Activated CD4-positive, alpha-beta T cell treated with anti-CD3 and anti-CD28 coated beads, Interleukin-2, amount 10 ng/mL, durations not matched to agents 7 days and 5 days (primary cell): ENCODE measurements at places on chromosomes 11 and 22.
A peak's percentile ranks its signal among the peaks of the same experiment; 100 is the strongest.

GRCh38 chr11:10600570-10601248 is 32.2 kb upstream of the LYVE1 start:
- H3K4me1 ChIP-seq = peaks cover 13% of the 10 kb centered on the region
- H3K27ac ChIP-seq = no peak overlapping the region
- no peaks in the 10 kb centered on the region for H3K27me3 ChIP-seq

GRCh38 chr11:1937616-1938342 is 9.4 kb upstream of the MRPL23 start:
- H3K4me3 ChIP-seq = no peak overlapping the region
- H3K36me3 ChIP-seq = no peaks in the 10 kb centered on the region
- H3K27me3 ChIP-seq = peaks cover 4% of the 10 kb centered on the region
- peaks cover 4% of the 10 kb centered on the region for H3K4me1 ChIP-seq
- H3K27ac ChIP-seq = no peak overlapping the region
- peak; percentile 5 for DNase-seq

GRCh38 chr11:121437686-121438078 is 14.4 kb upstream of the SORL1 start:
- H3K4me1 ChIP-seq = peaks cover 37% of the 10 kb centered on the region
- H3K27ac ChIP-seq = no peak overlapping the region
- H3K27me3 ChIP-seq = no peaks in the 10 kb centered on the region
- H3K36me3 ChIP-seq = peaks cover 14% of the 10 kb centered on the region

DNA sequence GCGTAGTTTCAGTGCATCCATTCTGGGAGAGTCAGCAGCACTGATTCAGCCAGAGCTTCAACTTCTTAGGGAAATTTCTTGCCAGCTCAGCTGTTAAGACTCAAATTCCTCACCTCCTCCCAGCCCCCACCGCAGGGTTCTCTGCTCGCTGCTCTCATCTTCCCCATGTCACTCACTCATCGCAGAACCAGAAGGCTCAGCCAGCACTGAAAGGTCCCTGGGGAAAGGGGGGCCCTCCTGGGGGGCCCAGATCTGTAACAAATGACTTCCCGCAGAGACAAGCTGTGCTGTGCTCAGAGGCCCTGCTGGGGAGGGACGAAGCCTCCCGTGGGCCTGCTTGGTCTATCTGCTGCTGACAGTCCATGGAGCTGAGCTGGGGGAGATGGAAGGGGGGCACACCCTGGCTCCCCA is 220.6 kb downstream of the NTM start:
- H3K27ac ChIP-seq = no peak overlapping the region
- DNase-seq = no peak
- no peak overlapping the region for H3K4me3 ChIP-seq
- H3K36me3 ChIP-seq = no peaks in the 10 kb centered on the region

- no peaks in the 10 kb centered on the region for H3K36me3 ChIP-seq
- no peak overlapping the region for H3K4me3 ChIP-seq
- H3K4me1 ChIP-seq = no peaks in the 10 kb centered on the region
Measured at GRCh38 chr11:71385091-71385490, 63.1 kb downstream of the DHCR7 start.

- peaks cover 6% of the 10 kb centered on the region for H3K27me3 ChIP-seq
- no peak overlapping the region for H3K27ac ChIP-seq
- no peaks in the 10 kb centered on the region for H3K4me1 ChIP-seq
- no peak overlapping the region for H3K4me3 ChIP-seq
- no peaks in the 10 kb centered on the region for H3K36me3 ChIP-seq
Measured at GRCh38 chr11:112626731-112627130, 334.5 kb upstream of the NCAM1 start.

DNA sequence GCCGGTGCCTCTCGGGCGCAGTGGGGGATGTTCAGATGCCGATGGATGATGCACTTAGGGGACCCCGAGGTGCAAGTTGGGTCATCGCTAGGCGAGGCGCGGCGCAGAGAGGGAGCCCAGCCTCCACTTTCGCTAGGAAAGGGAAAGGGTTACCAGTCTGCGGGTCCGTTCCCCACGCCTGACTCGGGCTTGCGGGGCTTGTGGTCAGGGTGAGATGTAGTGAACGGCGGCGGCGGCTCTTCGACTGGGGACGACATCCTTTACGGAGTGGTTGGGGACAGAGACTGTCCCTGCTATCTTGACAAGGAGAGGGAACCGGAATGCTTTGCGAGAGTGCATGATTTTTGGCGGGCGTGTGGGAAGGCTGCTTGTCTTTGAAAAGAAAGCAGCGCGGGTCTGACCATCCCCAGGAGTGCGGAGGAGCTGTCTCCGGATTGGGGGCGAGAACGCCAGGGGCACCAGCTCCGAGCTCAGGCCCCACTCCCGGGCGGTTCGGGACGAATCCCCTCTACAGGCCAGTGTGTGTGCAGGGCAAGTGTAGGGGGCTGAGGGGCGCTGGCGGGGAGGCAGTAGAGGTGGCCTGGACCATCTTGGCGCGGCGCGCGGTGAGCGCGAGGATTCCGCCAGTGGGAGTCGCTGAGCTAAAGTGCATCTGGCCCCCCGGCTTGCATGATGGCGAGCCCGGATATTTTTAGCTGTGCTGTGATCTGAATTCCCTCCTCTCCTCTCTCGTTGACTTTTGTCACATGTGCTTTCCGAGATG is 1.1 kb downstream of the FAT3 start:
- H3K36me3 ChIP-seq = no peaks in the 10 kb centered on the region
- peaks cover 57% of the 10 kb centered on the region for H3K27me3 ChIP-seq
- no peak overlapping the region for H3K4me3 ChIP-seq
- H3K4me1 ChIP-seq = no peaks in the 10 kb centered on the region

DNA sequence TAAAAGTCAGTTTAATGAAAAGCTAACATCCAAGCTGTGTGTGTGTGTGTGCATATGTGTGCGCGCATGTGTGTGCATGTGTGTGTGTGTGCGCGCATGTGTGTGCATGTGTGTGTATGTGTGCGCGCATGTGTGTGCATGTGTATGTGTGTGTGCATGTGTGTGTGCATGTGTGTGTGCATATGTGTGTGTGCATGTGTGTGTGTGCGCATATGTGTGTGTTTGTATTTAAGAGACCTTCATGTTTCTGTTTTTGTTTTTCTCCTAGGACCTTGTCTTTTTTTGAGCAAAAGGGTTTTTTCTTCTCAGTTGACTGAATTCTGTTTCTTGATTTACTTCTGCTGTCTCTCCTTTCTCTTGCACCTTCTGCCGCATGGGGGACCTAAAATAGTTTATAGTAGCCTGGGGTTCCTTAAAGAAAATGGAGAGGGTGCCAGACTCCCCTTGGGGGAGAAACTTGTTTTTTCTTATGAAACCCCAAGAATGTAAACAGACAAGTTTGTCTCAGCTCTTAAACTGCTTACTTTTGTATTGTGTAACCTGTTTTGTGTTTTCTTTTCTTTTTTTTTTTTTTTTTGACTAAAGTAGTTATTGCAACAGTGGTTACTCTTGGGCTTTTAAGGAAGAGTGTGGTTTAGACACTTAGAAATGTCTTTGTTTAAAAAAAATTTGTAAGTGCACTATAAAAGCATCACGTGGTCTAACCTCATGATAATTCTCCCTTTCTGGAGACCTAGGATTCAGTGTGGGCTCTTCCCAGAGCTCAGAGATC is 53.0 kb downstream of the OSBPL5 start:
- H3K4me3 ChIP-seq = no peak overlapping the region
- peaks cover 10% of the 10 kb centered on the region for H3K36me3 ChIP-seq
- DNase-seq = no peak
- no peak overlapping the region for H3K27ac ChIP-seq
- H3K27me3 ChIP-seq = no peaks in the 10 kb centered on the region
- no peaks in the 10 kb centered on the region for H3K4me1 ChIP-seq

- no peak overlapping the region for H3K27ac ChIP-seq
- no peak overlapping the region for H3K4me3 ChIP-seq
- no peaks in the 10 kb centered on the region for H3K36me3 ChIP-seq
- no peaks in the 10 kb centered on the region for H3K4me1 ChIP-seq
Measured at GRCh38 chr11:87431392-87431791, 393.7 kb downstream of the TMEM135 start.

GRCh38 chr11:32259641-32260081 is 168.8 kb downstream of the RCN1 start:
- DNase-seq = no peak
- no peaks in the 10 kb centered on the region for H3K4me1 ChIP-seq
- H3K27ac ChIP-seq = no peak overlapping the region
- H3K36me3 ChIP-seq = no peaks in the 10 kb centered on the region
- H3K4me3 ChIP-seq = no peak overlapping the region

GRCh38 chr11:2530855-2531200 is 86.0 kb downstream of the KCNQ1 start:
- H3K4me1 ChIP-seq = peaks cover 41% of the 10 kb centered on the region
- H3K27me3 ChIP-seq = no peaks in the 10 kb centered on the region
- DNase-seq = no peak
- no peak overlapping the region for H3K4me3 ChIP-seq
- H3K27ac ChIP-seq = no peak overlapping the region

DNA sequence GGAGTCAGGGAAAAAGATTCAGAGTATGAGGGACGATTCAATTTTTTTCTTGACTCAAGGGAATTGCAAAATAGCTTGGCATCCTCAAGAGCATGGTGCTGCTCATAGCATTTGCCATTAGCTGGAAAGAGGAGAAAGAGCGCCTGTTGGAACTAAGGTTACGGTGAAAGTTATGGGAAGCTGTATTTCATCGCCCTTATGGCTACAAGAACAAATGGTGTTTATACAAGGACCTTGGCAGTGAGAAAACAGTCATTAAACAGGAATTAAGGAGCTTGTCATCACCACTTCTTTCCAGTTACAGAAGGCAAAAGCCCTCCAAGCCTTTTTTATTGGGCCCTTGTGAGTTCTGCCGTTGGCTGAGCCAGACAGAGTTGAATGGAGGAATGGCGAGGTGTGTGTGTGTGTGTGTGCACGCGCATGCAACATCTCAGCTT is 74.2 kb downstream of the ALX4 start:
- H3K4me3 ChIP-seq = no peak overlapping the region
- no peak for DNase-seq
- peaks cover 12% of the 10 kb centered on the region for H3K36me3 ChIP-seq
- no peaks in the 10 kb centered on the region for H3K27me3 ChIP-seq
- H3K27ac ChIP-seq = no peak overlapping the region

DNA sequence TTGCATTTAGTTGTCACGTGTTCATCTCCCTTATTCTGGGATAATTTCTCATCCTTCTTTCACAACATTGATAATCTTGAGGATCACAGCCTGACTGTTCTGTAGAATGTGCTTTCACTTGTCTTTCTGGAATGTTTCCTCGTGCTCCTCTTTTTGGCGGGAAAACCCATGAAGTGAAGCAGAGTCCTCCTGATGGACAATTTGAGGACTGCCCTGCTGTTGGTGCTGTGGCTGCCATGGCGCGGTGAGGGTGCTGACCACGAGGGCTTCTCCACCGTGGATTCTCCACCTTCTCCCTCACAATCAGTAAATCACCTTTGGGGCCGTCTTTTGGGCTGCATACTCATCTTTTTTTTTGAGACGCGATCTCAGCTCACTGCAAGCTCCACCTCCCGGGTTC is 946.9 kb downstream of the BRD1 start:
- H3K4me1 ChIP-seq = no peaks in the 10 kb centered on the region
- peaks cover 3% of the 10 kb centered on the region for H3K27me3 ChIP-seq
- no peak overlapping the region for H3K27ac ChIP-seq
- no peak for DNase-seq
- no peaks in the 10 kb centered on the region for H3K36me3 ChIP-seq

DNA sequence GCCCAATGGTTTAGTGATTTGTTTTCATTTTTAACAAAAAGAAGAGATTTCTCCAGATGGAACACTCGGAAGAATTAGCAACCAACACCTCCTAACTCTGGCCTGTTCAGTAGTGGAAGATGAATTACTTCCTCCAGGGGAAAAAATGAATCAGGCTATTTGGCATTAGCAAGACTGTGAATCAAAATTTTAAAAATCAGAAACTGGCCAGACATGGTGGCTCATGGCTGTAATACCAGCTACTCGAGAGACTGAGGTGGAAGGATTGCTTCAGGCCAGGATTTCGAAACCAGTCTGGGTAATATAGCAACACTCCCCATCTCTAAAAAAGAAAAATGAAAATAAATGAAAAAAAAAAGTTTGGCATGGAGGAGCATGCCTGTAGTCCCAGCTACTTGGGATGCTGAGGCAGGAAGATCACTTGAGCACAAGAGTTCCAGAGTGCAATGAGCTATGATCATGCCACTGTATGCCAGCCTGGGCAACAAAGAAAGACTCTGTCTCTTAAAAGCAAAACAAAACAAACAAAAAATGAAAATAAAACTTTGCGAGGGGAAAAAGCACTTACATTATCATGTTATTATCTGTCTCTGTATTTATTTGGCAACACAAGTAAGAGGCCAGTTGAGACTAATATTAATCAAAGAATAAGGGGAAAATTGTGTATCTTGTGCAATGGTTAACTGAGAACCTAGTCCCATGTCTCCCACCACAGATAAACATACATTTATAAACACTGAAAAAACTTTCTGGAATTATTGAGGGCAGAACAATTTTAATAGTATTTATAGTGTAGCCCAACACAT is 796.3 kb upstream of the ANO3 start:
- no peak for DNase-seq
- no peaks in the 10 kb centered on the region for H3K27me3 ChIP-seq
- H3K4me1 ChIP-seq = no peaks in the 10 kb centered on the region

GRCh38 chr22:28043266-28043665 is 124.2 kb upstream of the PITPNB start:
- no peak overlapping the region for H3K27ac ChIP-seq
- peaks cover 5% of the 10 kb centered on the region for H3K27me3 ChIP-seq
- no peak overlapping the region for H3K4me3 ChIP-seq
- no peak for DNase-seq

GRCh38 chr22:47069270-47069669 is 306.8 kb downstream of the TBC1D22A start:
- no peak for DNase-seq
- no peaks in the 10 kb centered on the region for H3K27me3 ChIP-seq
- H3K36me3 ChIP-seq = peaks cover 14% of the 10 kb centered on the region

GRCh38 chr11:27255447-27255828 is 107.6 kb downstream of the CCDC34 start:
- H3K4me1 ChIP-seq = no peaks in the 10 kb centered on the region
- H3K27me3 ChIP-seq = peaks cover 6% of the 10 kb centered on the region
- H3K36me3 ChIP-seq = no peaks in the 10 kb centered on the region
- no peak overlapping the region for H3K27ac ChIP-seq
- DNase-seq = no peak

DNA sequence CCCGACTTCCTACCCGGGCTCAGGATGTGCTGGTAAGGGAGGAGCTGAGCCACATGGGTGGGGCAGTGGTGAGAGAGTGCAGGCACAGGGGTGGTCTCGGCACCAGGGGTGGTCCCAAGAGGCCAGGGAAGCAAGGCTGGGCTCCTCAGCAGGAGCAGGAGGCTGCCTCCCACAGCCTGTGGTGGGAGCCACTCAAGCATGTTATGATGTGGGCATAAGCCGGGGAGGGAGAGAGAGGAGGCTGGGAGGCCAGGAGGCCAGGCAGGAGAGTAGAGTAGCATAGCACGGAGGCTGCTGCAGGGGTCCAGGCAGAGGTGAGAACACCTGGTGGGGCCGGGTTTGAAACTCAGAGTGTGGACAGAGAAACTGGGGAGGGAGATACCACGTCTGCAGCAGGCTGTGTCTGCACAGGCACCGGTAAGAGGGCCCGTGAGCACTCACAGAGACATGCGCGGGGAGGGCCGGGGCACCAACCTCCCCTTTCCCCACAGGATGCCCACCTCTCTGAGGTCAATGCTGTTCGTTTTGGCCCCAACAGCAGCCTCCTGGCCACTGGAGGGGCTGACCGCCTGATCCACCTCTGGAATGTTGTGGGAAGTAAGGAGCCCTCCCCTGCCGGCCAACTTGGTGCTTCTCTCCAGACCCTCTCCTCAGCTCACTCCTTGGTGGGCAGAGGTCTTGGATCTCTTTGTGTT is 10.7 kb downstream of the ATG16L2 start:
- H3K27me3 ChIP-seq = no peaks in the 10 kb centered on the region
- H3K4me1 ChIP-seq = peaks cover 26% of the 10 kb centered on the region
- DNase-seq = no peak
- H3K4me3 ChIP-seq = no peak overlapping the region

- no peak overlapping the region for H3K27ac ChIP-seq
- H3K36me3 ChIP-seq = no peaks in the 10 kb centered on the region
- H3K27me3 ChIP-seq = peaks cover 1% of the 10 kb centered on the region
- H3K4me3 ChIP-seq = no peak overlapping the region
- H3K4me1 ChIP-seq = peaks cover 1% of the 10 kb centered on the region
- DNase-seq = peak; percentile 73
Measured at GRCh38 chr11:129117595-129118350, 74.4 kb downstream of the ARHGAP32 start.
